ENCODE measurements at places on chromosomes 6 and 20.

GRCh38 chr6:136435101-136435500 lies 115.1 kb downstream of the MAP7 start:
- DNase-seq: no peak

GRCh38 chr20:36644032-36644705 lies 1.8 kb downstream of the SLA2 start:
- no peak for DNase-seq

DNA sequence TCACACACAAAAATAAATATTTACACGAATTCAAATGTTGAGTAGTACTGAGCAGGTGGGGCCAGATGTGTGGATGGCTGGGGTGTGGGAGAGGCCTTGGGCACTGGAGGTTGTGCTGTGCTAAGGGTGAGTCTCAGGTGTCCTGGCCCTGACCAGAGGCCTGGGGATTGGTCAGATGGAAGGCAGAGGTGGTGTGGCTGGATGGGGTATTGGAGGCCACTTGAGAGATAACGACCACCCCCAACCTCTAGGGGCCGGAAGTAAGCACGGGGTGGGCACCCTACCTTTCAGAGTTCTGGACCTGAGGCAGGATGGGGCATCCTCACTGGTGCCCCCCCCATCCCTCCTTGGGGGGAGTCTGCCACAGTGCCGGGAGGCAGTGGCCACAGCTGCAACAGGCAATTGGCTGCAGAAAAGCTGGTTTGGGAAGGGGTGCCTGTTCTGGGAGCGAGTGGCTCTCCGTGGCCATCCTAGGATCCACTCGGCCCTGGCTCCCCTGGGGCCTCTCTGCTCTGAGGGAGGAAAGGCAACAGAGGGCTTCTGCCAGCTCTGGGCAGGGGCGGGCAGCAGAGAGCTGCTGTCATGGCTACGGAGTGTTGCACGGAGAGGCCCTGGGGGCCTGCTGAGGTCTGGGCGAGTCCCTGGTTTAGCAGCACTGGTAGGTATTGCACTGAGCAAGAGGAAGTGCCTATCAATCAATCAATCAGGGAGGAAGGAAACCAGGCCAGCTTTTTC lies 87.6 kb downstream of the ASXL1 start:
- DNase-seq: no peak

- peak; percentile 86 for DNase-seq
These were observed 45.5 kb upstream of the NXT1 start for GRCh38 chr20:23305098-23305497.

GRCh38 chr6:13166916-13167315 lies 161.4 kb downstream of the TBC1D7 start:
- no peak for DNase-seq
